ENCODE measurements at places on chromosomes 16 and 17.

DNA sequence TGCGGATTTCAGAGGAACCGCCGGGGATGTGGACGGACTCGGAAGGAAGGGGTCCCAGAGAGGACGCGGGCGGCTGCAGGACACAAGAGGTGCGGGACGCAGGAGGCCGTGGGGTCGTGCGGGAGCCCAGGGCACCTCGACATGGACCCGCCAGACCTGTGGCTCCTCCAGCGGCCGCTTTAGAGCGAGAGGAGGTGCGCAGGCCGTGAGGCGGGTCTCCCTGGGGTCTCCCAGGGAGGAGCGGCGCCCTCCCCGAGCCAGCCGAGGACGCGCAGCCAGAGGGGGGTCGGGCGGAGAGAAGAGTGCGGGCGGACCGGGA lies 6.8 kb upstream of the FLYWCH1 start:
- DNase-seq = no peak

DNA sequence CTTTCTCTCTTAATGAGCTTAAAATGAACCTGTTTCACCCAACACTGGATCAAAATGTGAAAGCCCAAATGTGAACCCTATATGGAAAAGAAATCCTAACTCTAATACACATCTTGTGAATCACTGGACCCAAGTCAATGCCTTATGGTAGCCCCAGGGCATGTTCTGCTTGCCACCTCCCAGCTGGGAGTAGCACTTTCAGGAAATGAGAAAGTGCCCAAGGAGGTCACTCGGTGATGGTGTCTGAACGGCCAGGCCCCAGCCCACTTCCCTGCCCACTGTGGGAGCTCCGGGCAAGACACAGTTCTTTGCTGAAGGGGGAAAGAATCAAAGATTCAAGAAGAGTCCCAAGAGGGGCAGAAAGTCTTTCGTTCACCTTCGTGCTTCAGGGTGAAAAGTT lies 46.1 kb downstream of the GTF3C1 start:
- no peak for DNase-seq

GRCh38 chr17:69961501-69962145 lies 113.4 kb upstream of the KCNJ16 start:
- DNase-seq = no peak

DNA sequence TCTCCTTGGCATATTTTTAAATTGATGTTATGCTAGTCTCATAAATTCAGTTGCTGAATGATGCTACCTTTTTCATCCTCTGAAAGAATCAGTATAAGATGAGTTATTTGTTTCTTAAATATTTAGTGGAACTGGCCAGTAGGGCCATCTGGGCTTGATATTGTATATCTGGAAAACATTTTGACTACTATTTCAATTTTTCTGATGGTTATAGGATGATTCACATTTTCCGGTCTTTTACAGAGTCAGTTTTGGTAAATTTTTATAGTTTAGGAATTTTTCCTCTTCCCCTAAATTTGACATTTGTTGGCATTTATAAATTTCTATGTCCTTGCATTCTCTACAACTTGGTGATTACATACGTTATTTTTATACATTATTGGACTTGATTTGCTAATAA lies 296.3 kb upstream of the AXIN2 start:
- no peak for DNase-seq

GRCh38 chr17:40436636-40437035 lies 6.6 kb upstream of the IGFBP4 start:
- no peak for DNase-seq

DNA sequence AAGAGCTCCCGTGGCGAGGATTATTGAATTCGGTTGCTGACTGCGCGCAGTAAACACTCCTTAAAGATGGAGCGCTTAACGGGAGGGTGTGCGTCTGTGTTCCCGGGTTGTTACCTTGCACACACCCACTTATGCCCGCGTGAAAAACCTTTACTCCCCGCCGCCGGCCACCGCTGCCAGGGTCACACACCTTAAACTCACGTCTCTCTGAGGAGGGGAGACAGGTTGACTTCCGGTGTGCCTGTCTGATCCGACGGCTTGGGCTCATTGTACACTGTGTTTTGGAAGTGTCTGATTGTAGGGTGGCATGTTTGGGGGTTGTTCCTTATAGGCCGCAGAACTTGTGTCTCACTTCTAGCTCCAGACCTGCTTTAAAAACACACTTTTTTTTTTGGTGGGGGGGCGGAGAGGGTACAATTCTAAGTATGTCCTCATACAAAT lies 66.8 kb downstream of the KPNA2 start:
- DNase-seq = no peak

DNA sequence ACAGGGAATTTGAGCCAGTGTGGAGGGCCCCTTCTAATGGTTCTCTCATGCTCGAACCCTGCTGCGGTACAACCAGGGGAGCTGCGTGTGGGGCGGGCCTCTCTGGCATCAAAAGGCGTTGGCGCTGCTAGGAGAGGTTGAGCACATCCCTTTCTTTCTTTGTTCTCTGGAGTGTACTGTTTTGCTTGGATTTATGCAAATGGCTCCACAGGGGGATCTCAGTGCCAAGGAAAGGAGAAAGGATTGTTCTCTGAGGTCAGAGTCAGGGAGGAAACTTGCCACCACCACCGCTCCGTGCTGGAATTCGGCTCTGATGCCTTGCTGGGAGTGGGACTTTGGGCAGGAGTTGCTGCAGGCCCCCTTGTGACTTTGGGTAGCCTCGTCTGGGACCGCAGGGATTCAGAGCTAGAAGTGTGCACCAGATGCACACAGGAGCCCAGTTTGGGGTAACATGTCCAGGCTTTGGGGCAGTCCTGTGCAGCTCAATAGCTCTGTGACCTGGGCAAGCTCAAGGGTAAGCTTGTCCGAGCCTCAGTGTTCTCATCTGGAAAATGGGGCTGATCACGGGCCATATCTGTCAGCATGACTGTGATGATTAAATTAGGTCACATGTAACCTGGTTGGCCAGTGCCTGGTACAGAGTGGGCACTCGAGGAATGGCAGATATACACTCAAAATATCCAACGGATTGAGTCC lies 353.0 kb upstream of the EEF2KMT start:
- DNase-seq = no peak

- no peak for DNase-seq
These were observed 412.2 kb upstream of the EEF2KMT start for GRCh38 chr16:5509794-5510193.

DNA sequence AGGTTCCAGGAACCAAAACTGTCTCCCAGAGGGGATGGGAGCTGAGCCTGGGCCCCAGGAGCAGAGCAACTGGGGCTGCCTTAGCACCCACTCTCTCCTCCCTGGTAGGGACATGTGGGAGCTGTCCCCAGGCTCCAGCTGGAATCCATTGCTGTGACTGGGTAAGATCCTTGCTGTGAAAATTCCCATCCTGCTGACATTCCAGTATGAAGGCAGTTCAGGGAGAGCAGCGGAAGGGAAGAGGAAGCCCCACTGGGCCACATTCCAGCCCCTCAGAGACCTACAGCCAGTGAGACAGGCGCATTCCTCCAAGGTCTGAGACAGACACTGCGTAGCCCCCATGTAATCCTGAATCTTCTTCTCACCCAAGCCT lies 24.2 kb downstream of the MYO18A start:
- DNase-seq = no peak

GRCh38 chr16:81902025-81902424 lies 109.2 kb downstream of the SDR42E1 start:
- no peak for DNase-seq

GRCh38 chr17:38451840-38452529 lies 23.7 kb downstream of the ARHGAP23 start:
- no peak for DNase-seq

GRCh38 chr16:89955001-89955685 lies 6.6 kb downstream of the DEF8 start:
- DNase-seq = no peak

- DNase-seq = no peak
These were observed 10.3 kb downstream of the UBALD1 start for GRCh38 chr16:4604401-4604800.

- DNase-seq = no peak
These were observed 68.9 kb upstream of the HNF1B start for GRCh38 chr17:37813751-37814150.

- no peak for DNase-seq
These were observed 45.8 kb downstream of the LCMT1 start for GRCh38 chr16:25157271-25157875.

DNA sequence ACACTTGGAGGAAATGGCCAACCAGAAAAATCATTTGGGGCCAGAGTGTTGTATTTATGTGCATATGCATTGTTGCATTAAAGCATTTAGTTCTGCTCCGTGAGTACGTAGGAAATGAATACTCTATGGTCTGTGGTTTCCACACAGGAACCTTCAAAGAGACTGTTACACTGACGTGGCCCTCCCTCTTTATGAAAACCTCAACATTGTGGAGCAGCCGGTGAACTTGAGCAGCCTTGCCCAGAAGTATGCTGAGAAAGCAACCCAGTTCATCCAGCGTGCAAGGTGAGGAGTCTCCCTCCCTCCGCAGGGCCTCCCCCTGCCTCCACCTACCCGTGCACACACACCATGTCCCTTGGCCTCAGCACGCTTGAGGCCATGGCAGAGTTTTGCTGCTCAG lies 65.2 kb downstream of the ARSG start:
- peak; percentile 36 for DNase-seq

- no peak for DNase-seq
These were observed 114.8 kb downstream of the METRNL start for GRCh38 chr17:83194186-83194561.

DNA sequence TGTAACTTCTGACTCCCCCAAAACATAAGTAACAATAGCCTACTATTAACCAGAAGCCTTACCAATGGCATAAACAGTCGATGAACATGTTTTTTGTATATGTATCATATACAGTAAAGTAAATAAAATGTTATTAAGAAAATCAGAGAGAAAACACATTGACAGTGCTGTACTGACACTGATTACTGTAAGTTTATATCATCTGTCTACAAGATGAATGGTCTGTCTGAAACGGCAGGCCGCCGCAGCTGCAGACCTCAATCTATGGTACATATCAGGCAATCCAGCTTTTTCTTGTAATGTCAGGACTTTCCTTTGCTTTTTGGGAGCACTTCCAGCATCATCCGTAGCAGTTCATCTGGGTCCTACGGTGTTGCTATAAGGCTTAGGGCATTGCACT lies 44.2 kb upstream of the RPH3AL start:
- DNase-seq = no peak

Measured in stimulated activated CD8-positive, alpha-beta memory T cell treated with anti-CD3 and anti-CD28 coated beads, Interleukin-4, amount 100 ng/mL, for 1 hour (primary cell).